G401 (cell line): ENCODE measurements at places on chromosomes 12 and 14. TPM values are rescaled to one million over a fixed set of nuclear protein-coding genes. Genes with fewer than 3 reads are reported as not detected.

Gene ANO6
- 13.2 and 25.8 TPM in 2 replicates for total RNA-seq

Gene KRT78
- total RNA-seq, result 0.61 TPM in 1 of 2 replicates, not detected in the other

Gene OASL
- not detected in 2 replicates for total RNA-seq

Gene IKZF4
- 0.54 and 4.4 TPM in 2 replicates for total RNA-seq

Gene C12orf60
- 1.6 and 2.6 TPM in 2 replicates for total RNA-seq

Gene KRT71
- total RNA-seq, result not detected in 2 replicates

Gene RTN1
- not detected in 2 replicates for total RNA-seq

Gene ACOT6
- total RNA-seq, result not detected in 2 replicates
